ENCODE measurements at places on chromosomes 11 and 22.

- DNase-seq = no peak
Measured at GRCh38 chr11:68120273-68121066, 718 bp downstream of the CHKA start.

DNA sequence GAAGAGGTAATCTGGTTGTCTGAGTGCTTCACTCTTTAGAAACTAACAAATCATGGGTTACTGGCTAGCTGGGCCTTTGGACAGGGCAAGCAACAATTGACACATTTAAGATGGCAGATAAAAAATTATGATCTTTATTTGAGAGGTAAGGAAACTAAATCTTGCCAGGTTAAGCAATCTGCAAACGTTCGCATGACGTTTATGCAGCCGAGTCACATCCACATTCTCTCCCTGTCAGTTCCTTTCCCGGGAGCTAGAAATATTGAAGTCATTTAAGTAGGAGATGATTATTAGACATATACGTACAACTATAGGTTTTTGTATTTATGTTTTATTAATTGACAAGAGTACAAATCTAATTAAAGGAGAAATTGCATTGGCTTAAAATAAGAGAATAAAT is 57.4 kb upstream of the RCN1 start:
- no peak for DNase-seq

DNA sequence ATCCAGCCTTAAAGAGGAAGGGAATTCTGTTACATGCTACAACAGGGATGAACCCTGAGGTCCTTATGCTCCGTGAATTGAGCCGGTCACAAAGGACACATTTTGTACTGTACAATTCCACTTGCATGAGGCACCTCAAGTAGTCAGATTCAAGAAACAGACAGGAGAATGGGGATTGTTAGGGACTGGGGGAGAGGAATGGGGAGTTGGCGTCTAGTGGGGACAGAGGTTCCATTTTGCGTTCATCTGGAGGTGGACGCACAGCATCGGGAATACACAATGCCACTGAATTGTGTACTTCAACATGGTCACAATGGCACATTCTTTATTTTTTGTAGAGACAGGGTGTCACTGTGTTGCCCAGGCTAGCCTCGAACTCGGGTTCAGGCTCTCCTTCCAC is 14.1 kb downstream of the TBX1 start:
- DNase-seq = no peak

GRCh38 chr11:1654388-1655167 is 25.0 kb downstream of the KRTAP5-5 start:
- no peak for DNase-seq
